ENCODE measurements at places on chromosomes 2 and 18.

DNA sequence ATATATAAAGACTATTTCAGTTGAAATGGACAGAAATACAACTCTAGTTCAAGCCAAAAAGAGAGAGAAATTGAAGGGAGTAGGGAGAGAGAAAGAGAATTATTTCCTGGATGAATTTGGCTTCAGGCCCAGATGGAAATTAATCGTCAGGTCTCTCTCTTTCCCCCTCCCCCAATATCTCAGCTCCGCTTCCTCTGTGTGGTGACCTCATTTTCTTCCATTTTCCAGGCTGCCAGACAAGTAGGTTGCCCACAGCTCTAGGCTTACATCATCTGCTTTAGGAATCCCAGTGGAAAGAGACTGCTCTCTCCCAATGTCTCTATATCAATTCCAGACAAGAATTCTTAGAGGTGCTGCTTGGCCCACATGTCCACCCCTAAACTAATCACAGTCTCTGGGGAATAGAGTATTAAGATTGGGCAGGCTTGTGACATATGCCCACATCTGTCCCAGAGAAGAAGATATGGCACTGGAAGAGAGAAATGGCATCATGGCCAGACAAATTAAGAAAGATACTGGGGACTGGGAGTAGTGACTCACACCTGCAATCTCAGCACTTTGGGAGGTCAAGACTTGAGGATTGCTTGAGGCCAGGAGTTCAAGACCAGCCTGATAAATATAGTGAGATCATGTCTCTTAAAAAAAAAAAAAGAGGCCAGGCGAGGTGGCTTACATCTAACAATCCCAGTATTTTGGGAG lies 37.2 kb upstream of the CFAP36 start:
- DNase-seq: no peak

GRCh38 chr18:9081940-9082339 lies 20.6 kb upstream of the NDUFV2 start:
- no peak for DNase-seq

DNA sequence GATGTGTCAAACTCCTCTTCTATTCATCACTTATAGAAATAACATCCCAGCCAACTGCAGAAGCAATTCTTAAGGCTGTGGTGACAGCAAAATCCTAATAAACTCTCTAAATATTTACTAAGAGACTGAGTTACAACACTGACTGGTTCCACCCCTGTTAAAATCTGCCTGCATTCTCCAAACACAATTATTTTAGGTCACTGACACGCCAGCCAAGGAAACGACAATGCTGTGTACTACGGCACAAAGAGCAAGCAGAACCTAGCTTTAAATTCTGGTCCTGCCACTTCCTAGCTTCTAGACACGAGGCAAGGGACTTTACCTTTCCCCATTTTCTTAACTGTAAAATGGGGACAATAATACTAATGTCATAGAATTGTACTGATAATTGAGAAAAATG lies 4.1 kb downstream of the CYRIA start:
- DNase-seq: no peak

DNA sequence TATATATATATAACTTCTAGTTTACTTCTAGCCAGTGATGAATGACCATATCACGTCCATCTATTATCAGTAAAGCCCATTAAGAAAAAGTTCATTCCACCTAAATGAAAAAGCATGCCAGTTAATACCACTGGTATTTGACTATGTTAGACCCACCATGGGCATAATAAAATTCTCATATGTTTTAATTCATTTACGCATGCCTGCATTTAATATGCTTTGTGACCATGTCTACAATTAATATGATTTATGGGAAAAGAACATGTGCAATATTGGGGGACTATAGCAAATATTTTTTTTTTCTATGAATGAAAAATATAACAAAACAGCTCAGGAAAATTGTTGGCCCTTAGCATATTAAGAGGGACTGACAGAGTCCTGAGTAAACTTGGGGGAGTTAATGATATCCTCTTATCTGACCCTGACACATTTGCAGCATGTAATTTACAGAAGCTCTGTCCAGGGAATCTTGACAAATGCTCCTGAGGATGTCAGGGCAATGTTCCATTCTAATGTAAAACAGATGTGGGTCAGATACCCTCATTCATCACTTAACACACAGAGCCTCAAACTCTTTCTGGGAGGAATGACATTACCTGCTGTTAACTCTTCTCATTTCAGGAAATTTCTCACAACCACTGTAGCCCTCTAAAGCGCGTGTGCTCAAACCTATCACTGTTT lies 90.6 kb downstream of the PAX3 start:
- no peak for DNase-seq

- DNase-seq: no peak
Measured at GRCh38 chr18:8124232-8125146, 484.7 kb upstream of the RAB12 start.

- DNase-seq: no peak
Measured at GRCh38 chr2:148730085-148730484, 85.5 kb downstream of the EPC2 start.

DNA sequence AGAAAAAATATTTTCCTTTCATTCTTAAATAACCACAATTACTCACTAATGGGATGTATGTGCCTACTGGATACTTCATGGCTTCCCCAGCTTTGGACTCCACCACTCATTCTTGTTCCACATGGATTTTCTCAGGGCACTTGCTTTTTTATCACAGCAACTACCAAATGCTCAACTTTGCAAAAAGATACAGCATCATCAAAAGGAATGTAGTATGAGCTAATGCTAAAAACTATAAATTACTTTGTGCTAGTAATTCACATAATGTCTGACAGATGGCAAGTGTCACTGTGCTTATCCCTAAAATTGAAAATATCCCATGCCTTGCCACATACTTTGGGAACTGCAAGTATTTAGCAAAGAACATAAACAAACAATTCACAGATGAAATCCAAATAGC lies 130.4 kb upstream of the ZFP36L2 start:
- DNase-seq: no peak

Measured in frontal cortex (tissue), 4 donors.